Endothelial cell (in vitro differentiated cells): ENCODE measurements at places on chromosomes 1 and 21.

- no peak overlapping the region for H3K27ac ChIP-seq
- no peak for DNase-seq
These were observed 89.2 kb downstream of the GPR88 start for GRCh38 chr1:100627054-100627716.

DNA sequence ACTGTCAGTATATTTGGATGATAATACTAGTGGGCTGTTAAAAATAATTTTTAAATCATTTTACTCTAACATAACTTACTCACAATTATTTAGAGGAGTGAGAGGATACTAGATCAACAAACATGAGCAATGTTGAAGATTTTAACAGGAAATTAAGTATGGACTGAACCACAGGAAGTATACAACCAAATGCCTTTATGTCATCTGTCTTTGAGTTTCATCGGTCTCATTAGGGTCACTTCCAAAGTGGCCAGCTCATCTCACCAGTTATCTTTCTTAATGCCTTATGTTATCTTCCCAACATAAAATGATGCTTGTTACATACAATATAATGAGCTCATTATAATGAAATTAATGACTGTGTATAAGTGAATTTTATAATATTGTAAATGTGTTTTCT, 1.5 kb upstream of the RGS1 start:
- H3K36me3 ChIP-seq, result no peaks in the 10 kb centered on the region
- DNase-seq, result no peak
- H3K27ac ChIP-seq, result no peak overlapping the region
- no peaks in the 10 kb centered on the region for H3K4me1 ChIP-seq

DNA sequence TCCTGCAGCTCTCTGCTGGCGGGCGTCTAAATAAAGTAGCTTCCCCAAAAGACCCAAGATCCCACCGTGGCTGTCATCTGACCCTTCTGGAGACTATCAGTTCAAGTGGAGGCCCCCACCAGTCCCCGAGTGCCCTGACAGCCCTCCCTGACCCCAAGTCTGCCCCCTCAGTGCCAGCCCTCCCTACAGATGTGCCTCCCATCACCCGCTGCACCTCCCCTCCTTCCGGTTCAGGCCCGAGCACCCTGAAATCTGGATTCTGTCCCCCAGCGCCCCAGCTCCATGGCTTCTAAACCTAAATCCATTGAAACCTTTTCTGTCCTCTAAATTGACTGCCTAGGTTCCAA, 595 bp downstream of the IL10RB start:
- peak overlapping the region; percentile 74 for H3K27ac ChIP-seq
- peaks cover 23% of the 10 kb centered on the region for H3K4me1 ChIP-seq
- H3K27me3 ChIP-seq, result peaks cover 12% of the 10 kb centered on the region

GRCh38 chr1:161739865-161740566, 9.6 kb upstream of the DUSP12 start:
- H3K36me3 ChIP-seq, result no peaks in the 10 kb centered on the region
- H3K4me1 ChIP-seq, result peaks cover 6% of the 10 kb centered on the region
- H3K4me3 ChIP-seq, result no peak overlapping the region
- peaks cover 2% of the 10 kb centered on the region for H3K27me3 ChIP-seq
- no peak for DNase-seq

- H3K36me3 ChIP-seq, result peaks cover 9% of the 10 kb centered on the region
- H3K4me3 ChIP-seq, result peak within 1 kb of the TSS; percentile 96
- DNase-seq, result peak; percentile 57
- peaks cover 19% of the 10 kb centered on the region for H3K4me1 ChIP-seq
These were observed at the start of gene ASTN1 for GRCh38 chr1:177164380-177165068. Gene ASTN1 (minus strand): TSS chr1:177164712. CDS start chr1:177164676, 36 bp downstream.

DNA sequence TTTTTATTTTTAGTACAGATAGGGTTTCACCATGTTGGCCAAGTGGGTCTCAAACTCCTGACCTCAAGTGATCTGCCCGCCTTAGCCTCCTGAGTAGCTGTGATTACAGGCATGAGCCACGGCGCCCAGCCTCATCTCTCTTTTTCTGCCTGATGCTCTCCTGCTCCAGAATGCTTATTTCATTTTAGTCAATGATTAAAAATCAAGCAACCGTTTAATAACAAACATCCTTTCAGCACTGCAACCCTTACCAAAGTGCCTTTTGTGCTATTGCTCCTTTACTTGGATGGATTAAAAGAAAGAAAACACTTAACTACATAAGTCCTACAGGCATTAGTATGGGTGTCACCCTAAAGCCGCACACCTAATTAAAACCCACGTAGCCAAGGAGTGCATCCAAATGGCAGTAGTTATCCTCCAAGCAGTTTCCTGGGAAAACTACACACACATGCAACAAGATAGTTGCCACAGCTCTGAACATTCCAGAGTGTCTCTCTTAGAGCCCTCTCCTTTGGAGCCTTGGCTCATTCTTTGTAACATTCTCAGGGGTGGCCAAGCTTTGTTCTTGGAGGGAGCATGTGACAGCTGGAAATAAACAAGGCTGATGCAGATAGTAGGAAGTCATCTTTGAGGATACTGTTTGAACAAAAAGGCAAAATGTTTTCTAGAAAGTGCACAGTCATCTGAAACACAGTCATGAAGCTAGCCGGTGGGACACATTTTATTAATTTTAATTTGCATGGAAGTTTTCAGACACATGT, 51.2 kb downstream of the KCNJ15 start:
- no peaks in the 10 kb centered on the region for H3K36me3 ChIP-seq
- peaks cover 1% of the 10 kb centered on the region for H3K27me3 ChIP-seq
- DNase-seq, result no peak
- no peak overlapping the region for H3K27ac ChIP-seq
- no peak overlapping the region for H3K4me3 ChIP-seq

- peaks cover 6% of the 10 kb centered on the region for H3K4me1 ChIP-seq
- H3K4me3 ChIP-seq, result no peak overlapping the region
- H3K36me3 ChIP-seq, result peaks cover 49% of the 10 kb centered on the region
These were observed 134.7 kb upstream of the CD34 start for GRCh38 chr1:208045463-208046260.

DNA sequence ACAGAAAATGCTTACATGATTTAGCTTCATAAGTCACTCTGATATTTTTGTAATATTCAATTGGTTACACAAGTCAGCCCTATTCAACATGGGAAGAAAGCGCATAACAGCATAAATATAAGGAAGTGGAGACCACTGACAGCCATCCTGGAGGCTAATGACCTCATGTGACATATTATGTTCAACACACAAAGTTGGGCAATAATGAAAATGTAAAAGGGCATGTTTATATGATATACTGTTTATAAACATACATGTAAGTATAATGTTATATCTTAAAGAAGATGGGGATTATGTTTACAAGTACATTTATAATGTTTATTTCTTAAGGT, 30.2 kb downstream of the EVI5 start:
- H3K27ac ChIP-seq, result no peak overlapping the region
- peaks cover 9% of the 10 kb centered on the region for H3K4me1 ChIP-seq
- no peak for DNase-seq
- no peak overlapping the region for H3K4me3 ChIP-seq
